ENCODE measurements at places on chromosomes 13 and 19.

DNA sequence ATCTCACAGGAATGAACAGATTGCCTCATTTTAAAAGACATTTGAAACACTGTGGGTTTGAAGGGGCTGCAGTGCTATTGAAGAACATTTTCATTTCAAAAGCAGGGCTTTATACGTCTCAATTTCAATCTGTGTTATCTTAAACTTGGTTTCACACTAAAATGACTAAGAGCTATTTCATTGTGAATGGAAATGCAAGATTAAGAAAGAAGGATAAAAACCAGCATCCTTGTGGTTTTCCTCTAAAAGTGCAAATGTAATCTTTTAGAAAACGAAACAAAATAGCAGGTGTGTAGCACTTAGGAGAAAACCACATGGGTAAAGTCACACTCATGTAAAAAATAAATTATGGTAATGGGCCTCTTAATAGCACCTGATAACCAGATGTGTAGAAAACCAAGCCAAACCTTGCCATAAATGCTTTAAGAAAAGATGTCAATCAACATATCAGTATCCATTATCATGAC lies 397.7 kb downstream of the GPC6 start:
- peak; percentile 61 for DNase-seq

- no peak for DNase-seq
Observed at GRCh38 chr13:109636736-109637135, 149.6 kb downstream of the IRS2 start.

GRCh38 chr19:19145684-19146608 lies 7.7 kb upstream of the TMEM161A start:
- DNase-seq: peak; percentile 45

- no peak for DNase-seq
Observed at GRCh38 chr13:53214433-53214832, 185.8 kb downstream of the OLFM4 start.

DNA sequence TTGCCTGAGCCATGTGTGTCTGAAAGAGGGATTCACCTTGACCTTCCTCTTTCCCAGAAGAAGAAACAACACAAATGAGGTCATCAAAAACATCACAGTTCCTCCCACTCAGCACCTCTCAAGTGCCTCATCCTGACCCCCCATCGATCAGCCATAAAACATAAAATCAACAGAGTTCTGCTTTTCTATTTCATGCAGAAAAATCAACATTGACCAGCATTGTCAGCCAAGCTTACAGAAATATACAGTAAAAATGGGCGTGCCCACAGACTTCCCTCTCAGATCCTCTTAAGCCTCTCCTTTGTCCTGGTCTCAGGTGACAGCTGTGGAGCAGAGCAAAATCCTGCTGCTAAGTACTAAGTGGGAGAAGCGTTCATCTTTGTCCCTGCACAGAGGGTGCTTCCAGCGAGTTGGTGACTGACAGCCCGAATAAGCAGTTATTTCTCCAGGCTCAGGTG lies 213.3 kb downstream of the OLFM4 start:
- DNase-seq: no peak

DNA sequence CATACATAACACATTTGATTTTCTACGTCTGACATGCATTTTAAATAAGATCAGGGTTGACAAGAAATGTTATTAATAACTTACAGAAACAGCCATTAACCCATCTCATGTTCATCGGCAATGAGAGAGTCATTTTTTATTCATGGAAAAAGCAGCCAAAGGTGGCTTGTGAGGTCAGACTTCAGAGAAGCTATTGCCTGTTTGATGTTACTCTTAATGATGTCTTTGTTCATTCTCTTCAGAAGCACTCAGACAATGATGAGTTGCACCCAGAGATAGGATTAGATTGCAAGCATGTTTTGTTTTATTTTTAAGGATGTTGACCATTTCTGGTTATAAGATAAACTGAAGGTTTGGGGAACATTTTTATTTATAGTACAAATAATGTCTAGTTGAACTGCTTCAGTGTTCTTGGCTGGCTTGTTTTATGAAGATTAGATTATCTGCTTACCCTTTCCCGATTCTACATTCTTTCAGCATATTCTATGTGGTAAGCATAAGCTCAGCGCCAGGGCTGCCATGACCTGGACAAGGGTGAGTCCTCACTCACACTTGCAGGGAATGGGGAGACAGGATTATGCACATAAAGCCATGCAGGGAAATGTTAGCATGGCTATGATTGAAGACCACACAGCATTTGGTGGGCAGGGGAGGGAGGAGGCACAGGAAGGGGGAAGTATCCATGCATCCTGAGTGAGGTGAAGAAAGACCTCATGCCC lies 288.1 kb downstream of the MTUS2 start:
- DNase-seq: no peak

DNA sequence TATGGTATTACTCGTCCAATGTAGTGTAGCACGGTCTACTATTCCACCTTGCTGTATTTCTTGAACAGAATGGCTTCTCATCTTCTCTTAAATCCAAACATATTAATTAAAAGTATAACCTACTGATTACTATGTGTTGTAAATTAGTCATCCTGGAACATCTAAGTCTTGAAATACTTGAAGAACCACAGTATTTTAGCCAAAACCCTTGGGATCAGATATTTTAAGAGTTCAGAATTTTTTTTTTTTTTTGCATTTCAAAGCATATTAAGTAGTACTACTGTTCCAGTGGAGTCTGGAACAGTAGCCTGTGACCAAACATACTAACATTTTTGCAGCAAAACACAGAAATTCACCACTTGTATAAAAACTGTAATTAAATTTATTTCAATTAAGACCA lies 30.1 kb downstream of the ZC3H13 start:
- DNase-seq: peak; percentile 27

DNA sequence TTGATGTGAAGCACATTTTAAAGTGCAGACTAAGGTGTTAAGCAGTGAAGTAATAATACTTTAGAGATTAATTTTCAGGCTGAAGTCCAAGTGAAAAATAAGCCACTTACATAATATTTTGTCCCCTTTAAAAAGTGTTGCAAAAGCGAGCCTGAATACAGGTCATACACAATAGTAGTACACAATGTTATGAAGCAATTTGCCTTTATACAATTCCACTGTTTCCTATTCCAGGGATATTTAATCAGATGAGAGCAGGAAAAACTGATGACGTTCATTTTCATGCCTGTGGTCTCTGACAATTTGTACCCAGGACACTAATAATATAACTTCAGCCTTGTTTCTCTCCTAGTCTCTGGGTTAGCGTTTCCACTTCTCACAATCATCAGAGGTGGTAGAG lies 916.7 kb downstream of the PCDH9 start:
- DNase-seq: peak; percentile 51

DNA sequence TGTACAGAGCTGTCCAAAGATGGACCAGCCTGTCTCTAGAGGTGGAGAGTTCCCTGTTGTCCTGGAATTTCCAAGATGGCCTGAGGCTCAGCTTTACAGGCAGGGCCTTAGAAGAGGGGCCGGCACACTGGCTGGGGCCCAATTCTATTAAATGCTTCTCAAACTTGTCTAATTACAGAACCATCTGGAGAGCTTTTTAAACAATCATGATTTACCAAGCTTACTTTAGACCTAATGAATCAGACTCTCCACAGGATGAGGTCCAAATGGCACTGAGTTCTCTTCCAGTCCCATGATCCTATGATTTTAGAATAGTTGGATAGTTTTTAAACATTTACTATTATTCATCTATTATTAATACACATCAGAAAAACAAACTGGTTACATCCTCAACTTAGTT lies 123.5 kb downstream of the DNAJC3 start:
- DNase-seq: no peak

DNA sequence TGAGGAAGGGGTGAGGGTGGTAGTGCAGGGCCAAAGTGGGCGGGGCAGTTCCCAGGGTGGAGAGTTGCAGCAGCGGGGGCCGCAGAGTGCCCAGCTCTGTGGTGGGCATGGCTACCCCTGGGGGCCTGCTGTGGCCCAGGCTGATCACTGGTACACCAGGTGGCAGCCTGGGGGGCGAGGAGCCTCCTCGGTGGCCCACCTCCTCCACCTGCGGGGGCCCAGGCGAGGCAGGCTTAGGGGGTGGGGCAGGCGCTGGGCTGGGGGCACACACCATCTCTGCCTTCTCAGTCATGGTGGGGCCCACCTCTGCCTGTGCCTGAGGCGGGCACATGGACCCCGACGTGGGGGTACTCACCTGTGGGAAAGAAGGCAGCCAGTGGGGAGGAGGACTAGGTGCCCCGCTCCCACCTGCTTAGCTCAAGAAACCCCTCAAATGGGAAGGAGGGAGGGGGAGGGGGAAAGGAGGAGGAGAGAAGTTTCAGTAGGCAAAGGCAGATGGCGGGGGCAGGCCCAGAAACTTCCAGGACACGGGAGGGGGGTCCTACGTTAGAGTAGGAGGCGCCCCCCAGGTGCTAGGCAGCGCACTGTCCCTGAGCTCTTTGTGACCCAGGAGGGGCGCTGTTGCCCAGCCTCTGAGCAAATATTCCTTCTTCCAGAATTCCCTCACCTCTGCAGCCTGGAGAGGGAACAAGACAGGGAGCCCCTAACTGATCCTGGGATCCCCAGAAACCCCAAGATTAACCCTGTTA lies 1.6 kb downstream of the LYL1 start:
- no peak for DNase-seq

DNA sequence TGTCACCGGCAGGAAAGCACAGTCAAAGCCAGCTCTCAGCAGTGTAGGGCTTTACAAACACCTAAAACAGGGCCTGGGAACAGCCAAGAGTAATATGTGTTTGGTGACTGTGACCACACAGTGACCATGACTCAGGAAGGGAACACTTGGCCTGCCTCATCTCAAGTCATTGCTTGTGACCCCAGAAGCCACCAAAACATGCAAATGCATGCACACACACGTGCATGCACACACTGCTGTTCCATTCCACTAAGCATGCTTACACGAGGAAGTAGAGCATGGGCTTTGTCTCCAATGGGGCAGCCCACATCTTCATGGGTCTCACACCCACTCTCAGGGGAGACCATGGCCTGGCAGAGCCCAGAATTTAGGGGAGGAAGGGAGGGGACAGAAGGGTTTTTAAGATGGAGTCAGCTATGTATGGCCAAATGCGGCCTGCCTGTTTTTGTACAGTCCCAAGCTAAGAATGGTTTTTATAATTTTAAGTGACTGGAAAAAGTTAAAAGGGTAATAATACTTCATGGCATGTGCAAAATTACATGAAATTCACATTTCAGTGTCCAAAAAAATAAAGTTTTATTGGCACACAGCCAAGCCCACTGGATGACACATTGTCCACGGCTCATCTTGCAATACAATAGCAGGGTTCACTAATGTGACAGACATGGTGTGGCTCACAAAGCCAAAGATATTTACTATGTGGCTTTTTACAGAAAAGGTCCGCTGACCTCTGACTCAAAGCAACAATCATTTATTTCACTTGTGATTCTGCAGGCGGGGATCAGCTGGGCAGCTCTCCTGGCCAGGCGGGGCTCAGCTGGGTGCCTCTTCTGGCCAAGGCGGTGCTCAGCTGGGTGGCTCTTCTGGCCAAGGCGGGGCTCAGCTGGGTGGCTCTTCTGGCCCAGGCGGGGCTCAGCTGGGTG lies 17.3 kb downstream of the ZFR2 start:
- peak; percentile 43 for DNase-seq

GRCh38 chr13:71290963-71291841 lies 575.8 kb downstream of the DACH1 start:
- DNase-seq: peak; percentile 56

- no peak for DNase-seq
Observed at GRCh38 chr19:56117889-56118288, 3.2 kb downstream of the ZNF787 start.

DNA sequence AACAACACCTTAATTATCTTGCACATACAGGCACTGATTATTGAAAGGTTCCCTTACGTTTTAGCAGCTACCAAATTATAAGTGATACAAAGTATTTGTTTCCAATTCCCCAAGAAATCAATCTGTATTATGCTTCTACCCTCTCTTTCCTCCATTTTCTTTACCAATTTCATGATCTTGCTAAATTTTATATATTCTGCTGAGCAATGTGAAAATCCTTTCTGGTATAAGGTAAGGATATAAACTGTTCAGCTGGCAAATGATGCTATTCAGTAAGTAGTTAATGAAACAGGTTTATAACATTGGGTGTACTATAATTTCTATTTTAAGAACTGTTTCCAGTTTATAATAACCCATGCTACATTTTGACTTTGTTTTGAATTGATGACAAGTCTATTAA lies 985 bp upstream of the EEF1AKMT1 start:
- DNase-seq: no peak

GRCh38 chr13:114311908-114312307 lies 2.4 kb upstream of the CHAMP1 start:
- peak; percentile 69 for DNase-seq

- DNase-seq: no peak
Observed at GRCh38 chr19:30879225-30879624, 470.0 kb downstream of the TSHZ3 start.

DNA sequence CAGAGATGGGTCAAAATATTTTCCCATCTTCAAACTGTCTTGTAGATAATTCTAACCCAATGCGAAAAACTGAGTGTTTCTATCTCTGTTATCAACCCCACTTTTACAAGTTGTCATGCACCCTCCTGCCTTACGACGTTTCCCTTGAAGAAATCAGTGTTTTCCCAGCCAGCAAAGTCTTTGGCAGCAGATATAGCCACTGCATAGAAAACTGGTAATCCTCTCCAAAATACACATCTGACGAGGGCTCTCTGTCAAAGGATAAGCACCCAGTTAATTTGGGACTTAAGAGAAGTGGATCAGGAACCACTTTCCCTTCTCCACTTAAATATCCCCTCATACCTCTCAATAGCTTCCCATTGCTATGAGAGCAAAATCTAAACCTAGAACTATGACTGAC lies 351.9 kb upstream of the MIR17HG start:
- DNase-seq: no peak

DNA sequence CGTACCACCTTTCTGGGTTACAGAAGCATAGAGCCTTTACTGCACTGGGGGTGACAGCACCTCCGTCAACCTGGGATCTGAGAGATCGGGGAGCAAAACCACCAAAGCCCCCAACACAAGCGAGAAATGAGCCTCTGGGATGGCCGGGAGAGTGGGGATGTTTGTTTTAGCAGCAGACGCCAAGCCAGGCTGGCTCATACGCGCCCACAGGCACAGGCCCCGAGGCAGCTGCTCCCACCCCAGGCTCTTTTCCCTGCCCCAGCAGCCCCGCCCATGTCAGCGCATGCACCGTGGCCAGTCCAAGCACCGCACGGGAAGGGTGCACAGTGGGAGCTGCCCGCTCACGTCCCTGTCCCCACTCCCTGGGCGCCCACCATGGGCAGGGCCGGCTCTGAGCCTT lies 8.5 kb downstream of the PIP5K1C start:
- DNase-seq: no peak

- DNase-seq: no peak
Observed at GRCh38 chr19:43735957-43736356, 18.8 kb downstream of the SMG9 start.

GRCh38 chr13:29901710-29902631 lies 51.6 kb upstream of the UBL3 start:
- DNase-seq: peak; percentile 98
